ENCODE measurements at places on chromosomes 2 and 18.

GRCh38 chr2:26653207-26654060, 12.3 kb upstream of the CIB4 start:
- no peak for DNase-seq

DNA sequence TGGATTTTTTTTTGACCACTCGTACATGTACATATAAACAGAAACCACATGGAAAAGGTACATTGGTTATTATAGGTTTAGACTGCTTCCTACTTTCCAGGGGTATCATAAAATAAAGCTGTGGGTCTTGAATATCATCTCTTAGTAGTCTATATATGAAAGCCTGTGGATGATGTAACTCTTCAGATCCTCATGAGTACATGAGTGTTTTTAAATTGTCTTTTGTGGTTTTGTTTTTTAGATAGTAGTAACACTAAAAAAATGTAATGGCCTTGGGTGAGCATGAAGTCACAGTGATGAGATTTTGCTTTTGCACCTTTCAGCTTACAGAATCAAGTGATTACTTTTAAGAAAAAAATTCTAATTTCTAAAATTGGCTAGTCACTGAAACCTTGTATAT, 80.2 kb downstream of the RAB3GAP1 start:
- DNase-seq = peak; percentile 65

GRCh38 chr2:66412874-66413273, 22.1 kb upstream of the MEIS1 start:
- DNase-seq = peak; percentile 22

GRCh38 chr2:237073552-237073951, 12.1 kb upstream of the COPS8 start:
- peak; percentile 87 for DNase-seq

- no peak for DNase-seq
Measured at GRCh38 chr2:85173909-85174308, 40.7 kb downstream of the TCF7L1 start.

DNA sequence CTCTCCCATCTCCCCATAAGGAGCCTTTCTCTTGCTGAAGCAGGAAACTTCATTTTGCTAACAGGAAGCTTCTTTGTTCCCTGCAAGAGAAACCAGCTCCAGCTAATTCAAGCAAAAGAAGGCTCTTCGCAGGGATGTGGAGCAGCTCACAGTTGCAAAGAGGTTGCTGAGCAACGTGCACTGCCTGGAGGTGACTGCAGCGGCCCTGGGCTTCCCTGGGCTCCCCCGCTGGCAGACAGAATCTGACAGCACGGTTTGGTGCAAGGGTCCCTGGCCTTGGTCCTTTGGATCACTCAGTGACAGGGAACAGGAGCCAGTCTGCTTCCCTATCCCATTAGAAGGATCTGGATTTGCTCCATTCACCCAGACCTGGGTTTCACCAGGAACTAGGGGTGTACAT, 25.8 kb downstream of the GPR55 start:
- DNase-seq = no peak

DNA sequence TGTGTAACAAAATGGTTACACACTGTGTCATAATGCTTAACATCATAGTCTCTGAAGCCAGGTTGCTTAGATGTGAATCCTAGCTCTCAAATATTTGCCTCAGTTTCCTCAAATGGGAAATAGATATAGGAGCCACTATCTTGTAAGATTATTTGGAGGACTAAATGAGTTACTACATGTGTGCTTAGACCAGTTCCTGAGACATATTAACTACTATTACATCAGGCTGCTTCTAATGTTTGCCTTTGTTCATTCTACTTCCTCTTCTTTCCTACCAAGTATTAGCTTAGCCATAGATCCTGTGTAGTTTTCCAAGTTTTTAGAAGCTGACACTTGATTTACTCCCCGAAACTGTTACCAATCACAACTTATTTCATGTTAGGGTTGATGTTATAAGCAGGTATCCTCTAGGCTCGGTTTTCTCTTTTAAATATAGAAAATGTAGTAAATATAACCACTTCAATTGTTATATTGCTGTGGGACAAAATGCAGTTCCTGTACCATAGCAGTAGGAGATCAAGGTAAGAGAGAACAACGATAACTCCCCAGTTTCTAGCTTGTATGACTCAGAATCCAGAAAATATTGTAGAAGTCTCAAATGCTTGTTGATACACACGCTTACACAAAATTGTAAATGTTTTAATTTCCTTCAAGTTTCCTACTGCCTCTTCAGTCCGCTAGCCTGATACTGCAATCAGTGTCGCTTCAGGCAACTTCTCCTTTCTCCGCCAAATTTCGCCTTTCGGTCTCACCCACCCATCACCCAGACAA, 751 bp upstream of the DNAJC10 start:
- peak; percentile 30 for DNase-seq

- DNase-seq = peak; percentile 81
Measured at GRCh38 chr18:21051620-21052019, 60.0 kb downstream of the ROCK1 start.

DNA sequence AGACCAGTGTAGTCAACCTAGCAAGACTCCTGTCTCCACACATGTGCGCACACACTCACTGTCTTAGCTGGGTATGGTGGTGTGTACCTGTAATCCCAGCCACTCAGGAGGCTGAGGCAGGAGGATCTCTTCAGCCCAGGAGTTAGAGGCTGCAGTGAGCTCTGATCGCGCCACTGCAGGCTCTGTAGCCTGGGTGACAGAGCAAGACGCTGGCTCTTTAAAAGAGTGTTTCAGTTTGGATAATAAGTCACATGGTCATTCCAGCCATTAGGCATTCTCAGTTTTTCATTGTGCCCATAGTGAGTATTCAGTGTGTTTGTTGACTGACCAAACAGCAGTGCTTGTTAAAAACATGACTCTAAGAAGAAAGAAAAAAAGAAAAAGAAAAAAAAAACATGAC, 31.0 kb downstream of the RAB10 start:
- no peak for DNase-seq

- peak; percentile 33 for DNase-seq
Measured at GRCh38 chr18:7958081-7958896, 391.2 kb downstream of the PTPRM start.

DNA sequence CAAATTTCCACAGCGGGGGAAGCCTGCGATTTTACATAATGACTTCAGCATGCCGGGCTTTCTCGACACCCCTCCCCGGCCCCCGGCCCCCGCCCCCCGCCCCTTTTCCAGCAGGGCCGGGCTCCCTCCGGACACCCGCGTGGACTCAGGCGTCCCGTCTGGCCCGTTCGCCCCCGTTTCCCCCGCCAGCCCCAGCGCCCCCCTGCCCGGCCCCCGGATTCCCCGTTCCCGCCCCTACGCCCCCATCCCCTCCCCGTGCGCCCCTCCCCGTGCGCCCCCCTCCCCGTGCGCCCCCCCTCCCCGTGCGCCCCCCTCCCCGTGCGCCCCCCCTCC, 456 bp upstream of the NFATC1 start:
- DNase-seq = no peak

- DNase-seq = peak; percentile 11
Measured at GRCh38 chr18:32576296-32576916, 105.7 kb upstream of the GAREM1 start.

DNA sequence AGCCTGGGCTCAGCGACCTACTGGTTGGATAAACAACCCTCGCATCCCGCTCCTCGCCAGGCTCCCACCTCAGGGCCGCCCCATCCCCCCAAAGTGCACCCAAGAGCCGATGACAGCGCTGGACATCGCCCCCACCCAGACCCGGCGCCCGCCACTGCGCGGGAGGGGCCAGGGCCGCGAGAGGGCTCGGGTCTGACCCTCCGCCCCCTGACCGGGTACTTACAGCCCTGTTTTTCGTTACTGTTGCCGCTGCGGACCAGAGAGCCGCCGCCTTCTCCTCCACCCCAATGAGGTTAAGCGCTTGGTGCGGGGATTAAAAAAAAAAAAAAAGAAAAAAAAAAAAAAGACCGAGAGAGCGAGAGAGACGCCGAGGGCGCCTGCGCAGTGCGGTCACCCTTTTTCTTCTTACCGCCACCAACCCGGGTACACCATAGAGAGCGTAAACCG, at the start of gene CLASP1:
TSS of gene CLASP1 (minus strand) at position 314 of the 447 bp plus-strand sequence. CDS start 43,567 bp downstream, outside the sequence.
- DNase-seq = no peak

- DNase-seq = no peak
Measured at GRCh38 chr18:59842947-59843346, 56.8 kb upstream of the PMAIP1 start.

- no peak for DNase-seq
Measured at GRCh38 chr2:106868275-106868674, 17.7 kb downstream of the ST6GAL2 start.

- DNase-seq = no peak
Measured at GRCh38 chr2:23436346-23437098, 51.5 kb downstream of the KLHL29 start.

DNA sequence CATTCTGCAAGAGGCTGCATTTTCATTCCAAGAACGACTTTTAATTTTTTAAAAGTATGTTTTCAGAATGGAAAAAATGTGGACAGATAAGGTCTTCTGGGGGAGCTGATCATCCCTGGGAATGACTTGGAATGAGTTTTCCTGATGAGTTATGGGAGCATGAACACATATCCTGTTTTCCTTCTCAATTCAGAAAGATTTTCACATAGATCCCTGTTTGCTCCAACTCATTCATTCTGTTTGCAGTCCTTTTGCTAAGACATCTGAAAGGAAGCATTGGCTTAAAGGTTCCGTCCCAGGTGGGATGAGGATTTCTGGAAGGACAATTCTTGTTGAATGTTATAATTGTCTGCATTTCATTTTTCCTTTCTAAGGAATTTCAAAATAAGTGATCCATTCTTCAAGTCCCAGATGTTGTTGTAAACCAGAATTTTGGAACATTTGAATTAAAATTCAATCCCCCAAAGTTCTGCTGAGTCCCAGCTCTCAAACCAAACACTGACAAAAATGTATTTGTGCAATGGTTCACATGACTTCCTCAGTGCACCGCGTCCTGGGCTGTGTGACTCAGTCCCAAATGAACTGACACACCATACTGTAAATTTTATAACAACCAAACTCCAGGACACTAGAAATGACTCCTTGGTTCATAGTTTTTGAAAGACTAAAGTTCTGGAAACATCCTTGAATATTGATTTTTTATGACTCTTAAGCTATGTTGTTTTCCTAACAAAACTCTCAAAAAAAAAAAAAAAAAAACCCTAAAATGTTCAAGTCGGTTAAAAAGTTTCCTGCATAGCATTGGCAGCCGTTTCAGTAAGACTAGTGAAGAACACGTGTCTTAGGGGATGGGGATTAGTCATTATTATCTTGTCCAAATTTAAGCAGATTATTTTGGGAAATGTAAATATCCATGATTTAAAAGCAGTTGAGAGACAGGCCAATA, 281.8 kb upstream of the TCF4 start:
- peak; percentile 86 for DNase-seq

- peak; percentile 39 for DNase-seq
Measured at GRCh38 chr18:52679354-52679753, 339.4 kb downstream of the DCC start.

- no peak for DNase-seq
Measured at GRCh38 chr2:62382122-62382521, 123.9 kb downstream of the TMEM17 start.

GRCh38 chr2:151841047-151841424, 12.8 kb upstream of the ARL5A start:
- DNase-seq = no peak

GRCh38 chr2:65069439-65069824, 13.2 kb downstream of the CEP68 start:
- no peak for DNase-seq

GRCh38 chr2:234678711-234679110, 181.8 kb upstream of the ARL4C start:
- peak; percentile 75 for DNase-seq

- no peak for DNase-seq
Measured at GRCh38 chr2:166112193-166112605, 15.6 kb downstream of the SCN1A start.

- no peak for DNase-seq
Measured at GRCh38 chr2:237039301-237040031, 46.2 kb upstream of the COPS8 start.

- DNase-seq = peak; percentile 67
Measured at GRCh38 chr2:237060534-237061312, 25.0 kb upstream of the COPS8 start.

DNA sequence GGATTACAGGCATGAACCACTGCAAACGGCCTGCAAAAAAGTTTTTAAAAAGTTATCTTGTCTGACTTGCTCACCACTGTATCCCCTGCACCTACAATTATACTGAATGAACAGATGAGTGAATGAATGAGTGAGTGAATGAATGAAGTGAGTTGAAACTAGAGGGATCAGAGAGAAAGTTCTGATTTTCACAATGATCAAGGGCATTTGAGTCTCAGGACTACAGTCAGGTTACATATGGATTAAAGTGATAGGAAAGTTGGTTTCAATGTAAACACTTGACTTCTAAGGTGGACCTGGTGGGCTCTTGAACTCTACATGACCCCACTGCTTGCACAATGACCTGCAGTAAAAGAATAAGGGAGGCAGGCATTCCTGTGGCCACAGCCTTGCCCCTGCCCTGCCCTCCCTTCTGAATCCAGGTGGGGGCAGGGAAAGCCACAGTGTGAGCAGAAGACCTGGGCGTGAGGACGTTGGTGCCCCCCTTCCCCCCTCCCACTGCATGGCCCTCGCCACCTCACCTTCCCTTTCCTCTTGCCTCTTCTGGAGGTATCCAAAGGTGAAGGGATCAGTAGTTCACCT, 10.7 kb downstream of the C2orf80 start:
- DNase-seq = no peak

GRCh38 chr2:138534791-138535190, 33.2 kb downstream of the SPOPL start:
- no peak for DNase-seq

GRCh38 chr2:143787674-143788073, 658.5 kb downstream of the ARHGAP15 start:
- no peak for DNase-seq

GRCh38 chr2:172623249-172623965, 67.5 kb downstream of the PDK1 start:
- peak; percentile 42 for DNase-seq

GRCh38 chr18:36325846-36326245, 28.3 kb downstream of the FHOD3 start:
- DNase-seq = no peak

GRCh38 chr2:3065928-3066327, 311.7 kb downstream of the EIPR1 start:
- DNase-seq = no peak

DNA sequence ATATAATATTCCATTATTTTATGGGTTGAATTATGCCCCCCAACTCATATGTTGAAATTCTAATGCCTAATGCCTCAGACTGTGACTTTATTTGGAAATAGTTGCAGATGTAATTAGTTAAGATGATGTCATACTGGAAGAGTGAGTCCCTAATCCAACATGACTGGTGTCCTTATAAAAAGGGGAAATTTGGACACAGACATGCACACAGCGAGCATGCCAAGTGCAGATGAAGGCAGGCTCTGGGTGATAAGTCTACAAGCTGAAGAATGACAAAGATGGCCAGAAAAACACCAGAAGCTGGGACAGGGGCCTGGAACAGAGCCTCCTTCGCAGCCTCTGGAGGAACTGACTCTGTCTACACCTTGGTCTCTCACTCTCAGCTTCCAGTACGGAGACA, 10.0 kb upstream of the ASAP2 start:
- DNase-seq = no peak

- DNase-seq = no peak
Measured at GRCh38 chr18:46820863-46821262, 64.0 kb upstream of the ST8SIA5 start.

Measured in fibroblast of skin of back (primary cell).